ENCODE measurements at places on chromosomes 2 and 18.

DNA sequence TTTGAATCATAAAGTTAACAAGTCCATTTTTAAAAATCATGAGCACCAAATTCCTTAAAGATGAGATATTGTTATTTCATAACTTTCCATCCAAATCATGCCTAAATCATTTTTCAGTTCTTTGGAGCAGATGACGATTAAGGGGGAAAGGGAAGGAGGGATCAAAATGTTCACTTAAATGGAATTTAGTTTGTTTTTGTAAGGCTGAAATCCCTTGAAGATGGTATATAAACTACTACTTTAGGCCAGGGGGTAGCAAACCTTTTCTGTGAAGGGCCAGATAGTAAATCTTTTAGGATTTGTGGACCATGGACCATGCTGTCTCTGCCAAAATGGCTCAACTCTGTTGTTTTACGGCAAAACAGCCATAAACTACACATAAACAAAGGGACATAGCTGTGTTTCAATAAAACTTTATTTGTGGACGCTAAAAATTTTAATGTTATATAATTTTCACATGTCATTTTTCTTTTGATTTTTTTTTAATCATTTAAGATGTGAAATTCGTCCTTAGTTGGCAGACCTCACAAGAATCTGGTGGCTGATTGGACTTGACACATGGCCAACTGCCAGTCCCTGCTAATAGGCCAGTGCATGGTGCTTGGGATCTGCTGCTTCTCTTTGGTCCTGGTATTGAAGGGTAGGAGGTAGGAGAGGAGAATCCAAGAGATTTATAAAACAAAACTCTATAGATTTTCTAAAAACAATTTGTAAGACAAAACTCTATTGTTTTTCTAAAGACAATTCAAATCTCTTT lies 52.0 kb upstream of the RTN4 start:
- DNase-seq = no peak

DNA sequence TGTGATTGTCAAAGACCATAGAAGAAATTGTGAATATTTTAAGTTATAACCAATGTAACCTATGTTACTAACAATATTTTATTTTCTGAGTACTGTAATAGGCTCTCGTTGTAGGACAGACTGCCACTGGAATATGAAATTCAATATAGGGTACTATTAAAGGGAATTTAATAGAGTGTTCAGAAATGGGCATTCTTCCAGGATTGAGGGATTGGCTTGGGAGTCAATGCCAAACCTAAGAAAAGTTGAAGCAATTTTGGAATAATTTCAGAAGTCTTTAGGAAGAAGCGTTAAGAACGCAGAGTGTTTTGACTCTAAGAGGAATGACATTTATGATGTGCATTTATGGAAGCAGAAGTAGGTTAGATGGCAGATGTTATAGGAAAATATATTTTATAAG lies 79.0 kb downstream of the ACVR2A start:
- DNase-seq = no peak

DNA sequence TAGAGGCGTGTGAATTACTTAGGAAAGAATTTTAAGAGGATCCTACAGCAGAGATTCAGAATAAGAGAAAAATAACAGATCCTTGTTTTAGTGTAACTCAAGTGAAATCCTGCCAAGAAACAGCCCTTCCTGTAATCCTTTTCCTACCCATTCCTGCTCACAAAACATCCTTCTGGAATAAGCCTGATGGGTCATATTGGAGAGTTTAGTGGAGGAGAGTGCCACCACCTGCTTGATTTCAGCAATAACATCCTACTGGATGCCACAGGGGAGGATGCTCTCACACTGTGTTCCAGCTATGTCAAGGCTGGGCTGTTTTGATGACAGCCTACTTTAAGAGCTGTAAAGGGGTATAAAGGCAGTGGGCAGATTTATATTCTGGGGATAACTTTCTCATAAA lies 54.8 kb upstream of the CCDC178 start:
- DNase-seq = no peak

GRCh38 chr18:43914018-43914417 lies 636.7 kb upstream of the SYT4 start:
- no peak for DNase-seq

DNA sequence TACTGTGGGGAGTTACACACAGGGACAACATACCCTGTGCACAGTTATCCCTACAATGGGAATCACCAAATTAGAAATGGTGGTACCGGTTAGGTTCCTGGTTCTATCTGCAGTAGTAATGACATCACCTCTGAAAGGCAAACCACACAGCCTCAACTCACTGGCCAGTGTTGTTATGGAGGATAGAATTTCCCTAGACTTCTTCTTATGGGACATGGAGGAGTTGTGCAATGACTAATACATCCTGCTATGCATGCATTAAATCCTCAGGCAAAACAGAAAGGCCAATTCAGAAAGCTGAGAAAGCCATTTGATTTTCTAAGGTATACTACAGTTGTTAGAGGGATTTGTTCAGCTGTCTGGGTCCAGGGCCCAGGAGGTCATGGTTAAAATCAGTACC lies 439.3 kb downstream of the TMX3 start:
- DNase-seq = no peak

GRCh38 chr18:28075501-28075900 lies 101.4 kb downstream of the CDH2 start:
- DNase-seq = no peak

- no peak for DNase-seq
These were observed 12.2 kb downstream of the RAB31 start for GRCh38 chr18:9720327-9720726.

DNA sequence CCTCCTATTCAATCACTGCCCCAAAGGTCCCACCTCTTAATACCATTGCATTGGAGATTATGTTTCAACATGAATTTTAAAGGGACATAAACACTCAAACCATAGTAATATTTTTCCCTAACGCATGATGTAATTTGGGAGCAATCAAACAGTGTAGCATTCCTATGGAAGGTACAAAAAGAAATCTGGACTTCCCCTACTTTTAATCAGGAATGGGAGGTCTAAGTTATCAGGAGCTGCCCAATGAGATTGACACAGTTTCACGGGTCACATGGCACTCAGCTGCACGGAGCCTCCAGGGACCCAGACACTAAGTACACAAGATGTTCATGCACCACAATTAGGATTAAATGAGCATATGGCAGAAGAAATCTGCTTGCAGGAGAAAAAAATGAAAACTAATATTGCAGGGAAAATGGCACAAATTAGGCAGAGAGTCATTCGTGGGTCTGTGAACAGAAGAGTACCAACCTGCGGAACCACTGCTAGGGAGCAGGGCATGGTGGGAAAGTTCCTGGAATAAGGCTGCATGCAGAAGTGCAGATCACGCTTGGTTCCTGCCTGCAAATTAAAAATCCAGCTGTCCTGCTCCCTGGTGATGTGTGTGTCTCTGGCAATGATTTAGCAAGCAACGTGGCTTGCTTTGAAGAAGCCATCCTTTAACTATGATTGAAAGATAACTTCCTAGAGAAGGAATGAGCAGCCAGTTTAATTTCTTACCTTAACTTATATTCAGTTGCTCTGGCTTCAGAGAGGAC lies 326.6 kb upstream of the ID2 start:
- DNase-seq = no peak

DNA sequence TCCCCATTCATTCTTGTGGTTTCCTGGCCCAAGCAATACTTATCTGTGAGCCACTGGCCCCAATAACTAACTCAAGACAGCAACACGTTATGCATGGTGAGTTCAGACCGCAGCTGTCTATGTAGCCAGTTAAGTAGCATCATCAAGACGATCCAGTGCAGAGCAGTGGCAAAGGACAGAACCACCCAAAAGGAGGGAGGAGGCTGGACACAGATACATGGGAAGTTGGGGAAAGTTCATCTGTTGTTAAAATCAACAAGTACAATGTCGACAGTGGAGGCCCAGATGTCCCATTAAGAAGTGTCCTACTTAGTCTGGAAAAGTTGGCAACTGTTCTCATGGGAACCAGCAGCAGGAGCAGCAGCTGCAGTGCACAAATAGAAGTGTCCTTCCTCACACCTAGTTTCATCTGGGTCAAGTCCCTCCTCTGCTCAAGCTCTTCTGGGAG lies 106.9 kb upstream of the THOC1 start:
- DNase-seq = no peak

DNA sequence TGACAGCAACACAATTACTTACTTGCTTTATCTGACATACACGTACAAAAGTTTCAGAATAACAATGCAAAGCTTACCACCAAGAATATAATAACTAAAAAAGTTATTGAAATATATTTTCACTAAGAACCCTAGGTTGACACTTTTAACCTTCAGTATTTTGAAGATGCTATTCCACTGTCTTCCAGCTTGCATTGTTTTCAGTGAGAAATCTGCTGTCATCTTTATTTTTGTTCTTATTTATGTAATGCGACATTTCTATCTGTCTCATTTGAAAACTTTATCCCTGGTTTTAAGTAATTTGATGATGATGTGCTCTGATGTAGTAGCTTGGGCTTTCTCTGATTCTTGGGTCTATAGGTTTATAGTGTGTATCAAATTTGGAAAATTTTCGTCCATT lies 165.0 kb upstream of the SMIM21 start:
- no peak for DNase-seq

DNA sequence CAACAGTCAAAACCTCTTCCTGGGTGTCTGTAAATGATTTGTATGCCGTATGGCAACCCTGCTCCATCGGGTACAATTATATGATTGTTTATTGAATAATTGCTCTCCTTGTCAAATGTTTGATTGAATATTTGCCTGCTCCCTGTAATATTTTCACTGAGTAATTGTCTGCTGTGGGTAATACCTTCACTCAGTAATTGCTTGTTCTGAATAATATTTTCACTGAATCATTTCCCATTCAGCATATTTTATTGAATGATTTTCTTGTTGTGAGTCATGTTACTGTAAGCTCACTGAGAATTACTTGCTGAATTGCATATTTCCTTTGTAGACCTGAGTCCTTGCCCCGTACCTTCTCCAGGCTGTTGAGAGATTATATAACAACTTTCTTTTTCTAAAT lies 535.2 kb downstream of the METTL4 start:
- DNase-seq = no peak

- DNase-seq = no peak
These were observed 1622.1 kb downstream of the LRP1B start for GRCh38 chr2:140508756-140509155.
